Prostate gland (tissue), 2 donors: ENCODE measurements at places on chromosomes 2 and 18.

- no peak for DNase-seq
Observed at GRCh38 chr2:120865656-120866055, 130.0 kb downstream of the GLI2 start.

- peak; percentile 69 for DNase-seq
Observed at GRCh38 chr2:105294844-105295481, 34.6 kb downstream of the TGFBRAP1 start.

DNA sequence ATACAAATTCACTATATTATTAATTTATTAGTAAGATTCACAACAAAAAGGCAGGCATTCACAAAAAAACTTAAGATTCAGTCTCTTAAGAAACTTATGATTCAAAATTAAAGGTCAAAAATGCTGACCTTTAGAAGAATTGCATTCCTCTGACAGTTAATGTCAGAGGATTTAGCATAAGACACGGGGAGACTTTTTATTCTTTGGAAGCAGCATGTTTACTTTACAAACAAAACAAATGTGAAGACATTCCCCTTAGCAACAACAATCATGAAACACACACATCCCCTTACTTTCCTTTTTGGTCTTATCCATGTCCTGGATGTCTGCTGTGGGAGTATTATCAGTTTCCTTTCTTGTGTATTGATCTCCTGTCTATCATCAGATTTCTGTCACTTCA, 117.1 kb downstream of the RAD51AP2 start:
- no peak for DNase-seq

DNA sequence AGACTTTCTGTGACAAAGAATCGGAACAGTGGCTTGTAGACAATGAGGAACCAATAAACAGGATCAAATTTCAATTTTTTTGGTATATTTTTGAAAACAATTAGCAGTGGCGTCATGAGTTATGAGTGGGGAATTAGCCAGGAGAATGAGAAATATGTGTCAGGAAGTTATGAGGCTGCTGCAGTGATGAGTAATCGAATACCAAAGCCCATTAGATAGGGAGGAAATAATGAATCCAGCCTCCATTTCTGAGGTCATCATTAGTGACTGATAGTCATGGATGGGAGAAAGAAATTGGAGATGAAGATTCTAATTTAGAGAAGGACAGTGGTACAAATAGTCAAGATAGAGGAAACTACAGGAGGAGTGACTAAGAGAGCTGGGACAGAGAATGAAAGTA, 673.1 kb upstream of the VRK2 start:
- DNase-seq, result no peak

DNA sequence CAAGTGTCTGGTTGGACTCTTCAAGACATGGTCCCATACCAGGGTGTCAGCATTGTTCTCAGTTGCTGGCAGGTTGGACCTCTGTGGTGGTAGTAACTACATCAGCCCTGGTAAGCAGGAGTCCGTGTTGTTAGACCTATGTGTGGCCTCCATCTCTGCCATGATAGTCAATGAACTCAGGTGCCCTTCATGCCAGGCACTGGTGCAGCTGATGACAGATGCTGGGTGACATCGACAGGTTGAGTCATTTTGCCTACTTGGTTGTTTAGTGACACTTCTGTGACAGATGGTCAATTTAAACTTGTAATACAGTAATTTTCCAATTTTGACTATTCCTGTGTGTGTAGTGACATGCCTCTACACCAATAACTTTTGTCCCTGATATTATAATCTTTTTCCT, 189.7 kb downstream of the SP3 start:
- no peak for DNase-seq

DNA sequence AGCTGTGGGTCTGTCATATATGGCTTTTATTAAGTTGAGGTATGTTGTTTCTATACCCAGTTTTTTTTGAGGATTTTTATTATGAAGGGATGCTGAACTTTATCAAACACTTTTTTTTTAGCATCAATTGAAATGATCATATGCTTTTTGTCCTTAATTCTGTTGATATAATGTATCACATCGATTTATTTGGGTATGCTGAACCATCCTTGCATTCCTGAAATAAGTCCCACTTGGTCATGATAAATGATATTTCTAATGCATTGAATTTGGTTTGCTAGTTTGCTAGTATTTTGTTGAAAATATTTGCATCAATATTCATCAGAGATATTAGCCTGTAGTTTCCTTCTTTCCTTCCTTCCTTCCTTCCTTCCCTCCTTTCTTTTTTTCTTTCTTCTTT, 22.5 kb upstream of the CWC22 start:
- DNase-seq, result no peak

DNA sequence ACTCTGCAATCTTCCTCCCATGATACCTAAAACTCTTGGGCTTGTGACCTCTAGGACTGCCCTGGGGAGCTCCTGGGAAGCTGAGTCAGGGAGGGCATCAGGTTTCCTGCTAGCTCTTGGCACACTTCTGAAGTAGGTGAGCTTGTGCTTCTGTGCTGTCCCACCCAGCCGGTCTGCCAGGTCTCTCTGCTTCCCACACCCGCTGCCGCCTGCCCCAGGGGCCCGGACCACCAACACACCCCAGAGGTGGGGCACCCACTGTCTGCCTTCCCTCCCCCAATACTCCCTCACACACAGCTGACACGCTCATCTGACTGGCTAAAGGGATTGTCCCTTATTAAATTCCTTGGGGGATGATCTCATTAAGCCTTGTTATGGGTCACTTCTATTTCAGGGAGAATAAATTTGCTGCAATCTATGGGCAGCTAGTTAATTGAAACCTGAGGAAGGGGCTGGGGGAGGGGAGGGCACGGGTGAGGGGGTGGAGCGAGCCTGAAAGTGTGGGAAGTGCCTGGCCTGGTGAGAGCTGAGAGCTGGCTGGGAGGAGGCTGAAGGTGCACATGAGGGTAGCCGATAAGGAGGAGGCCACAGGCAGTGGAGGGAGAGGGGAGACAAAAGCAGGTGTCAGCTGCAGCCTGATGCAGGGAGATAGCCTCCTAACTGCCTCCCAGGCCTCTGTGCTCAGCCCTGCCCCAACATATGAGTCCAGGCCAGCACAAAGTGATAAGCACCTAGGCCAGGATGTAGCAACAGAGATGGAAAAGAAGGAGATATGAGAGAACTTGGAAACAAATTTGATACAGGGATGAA, 48.8 kb downstream of the HAUS1 start:
- no peak for DNase-seq

DNA sequence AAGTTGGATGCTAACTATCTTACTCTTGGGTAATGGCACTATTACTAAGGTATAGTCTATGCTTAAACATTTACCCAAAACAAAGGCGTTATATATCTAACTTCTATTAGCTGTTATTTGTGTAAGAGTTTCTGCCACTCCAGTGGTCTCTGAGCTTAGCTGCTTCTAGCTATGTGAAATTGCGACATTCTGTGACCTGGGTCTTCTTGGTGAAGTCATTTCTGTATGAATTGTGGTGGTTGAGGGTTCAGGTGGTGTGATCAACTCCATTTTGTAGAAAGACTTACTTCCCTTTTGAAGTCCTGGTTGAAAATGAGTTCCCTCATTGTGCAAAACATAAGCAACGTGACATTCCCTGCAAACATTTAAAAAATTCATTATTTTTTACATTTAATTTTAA, 221.6 kb downstream of the PIK3C3 start:
- no peak for DNase-seq

- DNase-seq, result no peak
Observed at GRCh38 chr2:206971805-206972204, 32.5 kb downstream of the CPO start.
